ENCODE measurements at places on chromosomes 1 and 21.
A peak's percentile ranks its signal among the peaks of the same experiment; 100 is the strongest.

DNA sequence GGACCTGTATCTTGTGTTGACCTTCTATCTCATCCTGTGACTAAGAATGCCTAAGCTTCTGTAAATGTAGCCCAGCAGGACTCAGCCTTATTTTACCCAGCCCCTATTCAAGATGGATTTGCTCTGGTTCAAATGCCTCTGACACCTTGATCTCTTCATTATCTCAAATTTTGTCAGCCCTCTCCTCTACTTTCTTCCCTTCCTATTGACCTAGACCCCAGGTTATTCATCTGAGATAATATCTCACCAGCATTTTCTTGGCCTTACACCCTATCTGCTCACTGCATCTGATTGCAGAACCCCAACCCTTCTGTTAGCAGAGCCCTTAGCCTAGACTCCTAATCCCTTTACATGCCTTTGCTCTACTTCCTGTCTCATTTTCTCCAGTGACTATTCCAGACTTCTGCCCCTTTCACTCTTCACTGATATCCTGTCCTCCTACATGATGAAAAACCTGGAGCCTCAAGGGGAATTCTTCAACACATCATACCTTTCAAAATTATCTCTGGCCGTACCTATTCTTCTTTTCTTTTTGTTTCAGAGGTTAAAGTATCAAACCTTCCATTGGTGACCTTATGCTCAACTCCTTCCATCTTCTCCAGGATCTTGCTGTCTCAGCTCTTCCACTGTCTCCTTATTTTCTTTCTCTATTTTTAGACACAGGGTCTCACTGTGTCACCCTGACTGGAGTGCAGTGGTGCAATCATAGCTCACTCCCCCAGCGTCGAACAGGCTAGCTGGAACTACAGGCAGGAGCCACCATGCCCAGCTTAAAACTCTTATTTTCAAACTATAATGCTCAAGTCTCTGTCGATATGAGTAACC is 44.9 kb downstream of the WDR64 start:
- no peak for DNase-seq

DNA sequence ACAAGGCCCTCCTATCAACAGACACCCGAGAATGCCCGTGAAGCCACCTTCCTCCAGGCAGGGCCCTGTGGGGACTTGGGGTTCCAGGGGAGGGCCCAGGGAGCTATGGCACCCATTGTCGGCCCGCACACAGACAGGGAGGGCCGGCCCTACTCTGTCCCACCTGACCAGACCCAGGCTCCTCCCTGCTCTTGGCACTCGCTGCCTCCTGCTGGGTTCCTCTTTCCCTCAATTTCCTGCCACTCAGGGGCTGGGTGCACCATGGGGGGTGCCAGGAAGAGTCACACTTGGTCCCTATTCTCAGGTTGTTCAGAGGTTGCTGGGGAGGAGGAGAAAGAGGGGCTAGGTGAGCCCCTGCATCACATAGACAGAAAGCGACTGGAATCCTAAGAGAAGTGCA is 8.0 kb upstream of the OXCT2 start:
- DNase-seq, result no peak

- peak; percentile 2 for DNase-seq
Measured at GRCh38 chr1:117339866-117340700, 27.2 kb upstream of the MAN1A2 start.

GRCh38 chr1:233885196-233885920 is 19.1 kb upstream of the SLC35F3 start:
- DNase-seq, result no peak

- no peak for DNase-seq
Measured at GRCh38 chr1:3902111-3902511, 2.0 kb upstream of the C1orf174 start.

- DNase-seq, result peak; percentile 79
Measured at GRCh38 chr1:234722904-234723720, 113.1 kb upstream of the IRF2BP2 start.

DNA sequence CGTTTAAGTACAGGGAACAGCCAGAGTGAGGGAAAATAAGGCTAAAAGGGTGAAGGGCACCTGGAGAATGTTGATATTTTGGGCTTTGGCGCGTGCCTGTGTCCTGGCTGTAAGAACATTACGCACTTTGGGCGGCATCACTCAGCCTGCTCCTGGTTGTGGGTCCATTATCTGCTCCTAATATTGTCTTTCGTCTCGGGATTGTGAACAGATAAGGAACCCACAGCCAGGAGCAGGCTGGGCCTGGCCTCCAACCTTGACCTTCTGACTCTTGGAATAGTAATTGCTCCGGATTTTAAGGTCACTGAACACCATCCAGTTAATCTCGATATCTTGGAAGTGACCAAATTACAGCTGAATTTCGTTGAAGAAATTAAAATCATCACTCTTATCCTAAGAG is 61.9 kb downstream of the TCP10L start:
- DNase-seq, result no peak

GRCh38 chr1:9910423-9911178 is 532 bp upstream of the CTNNBIP1 start:
- DNase-seq, result peak; percentile 97

DNA sequence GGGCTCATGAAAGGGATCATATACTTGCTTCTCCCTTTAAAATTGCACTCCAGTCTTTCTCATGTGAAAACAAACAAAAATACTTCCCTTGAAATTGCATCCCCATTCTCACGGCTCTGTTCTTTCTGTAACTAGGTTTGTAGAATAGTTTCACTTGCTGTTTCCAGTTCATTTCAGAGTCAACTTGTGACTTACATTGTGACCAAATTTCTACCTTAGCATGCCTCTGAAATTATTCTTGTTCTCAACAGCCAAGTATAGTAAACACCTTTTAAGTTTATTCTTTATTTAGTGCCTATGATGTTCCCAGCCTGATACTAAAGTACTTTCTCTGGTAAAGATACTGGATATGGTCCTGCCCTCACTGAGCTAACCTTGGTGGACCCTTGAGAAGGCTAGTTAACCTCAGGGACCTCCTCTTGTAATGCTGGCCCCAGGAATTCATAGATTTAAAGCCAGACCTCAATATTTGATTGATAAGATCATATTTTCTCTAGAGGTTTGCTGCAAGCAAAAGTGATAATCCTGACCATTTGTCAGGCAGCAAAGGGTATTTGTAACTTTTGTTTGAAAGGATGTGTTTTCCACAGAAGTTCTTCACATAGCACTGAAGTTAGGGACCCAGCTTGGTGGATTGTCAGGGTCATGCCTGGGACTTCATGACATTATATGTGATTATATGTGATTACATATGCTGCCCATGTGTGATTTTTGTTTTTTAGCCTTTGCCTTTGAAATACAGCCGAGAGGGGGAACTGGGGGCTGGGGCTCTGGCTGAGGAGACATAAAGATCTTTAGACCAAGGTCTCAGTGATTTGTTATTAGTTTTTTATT is 29.6 kb downstream of the VANGL2 start:
- no peak for DNase-seq

GRCh38 chr1:30852026-30852425 is 56.5 kb downstream of the SDC3 start:
- no peak for DNase-seq

DNA sequence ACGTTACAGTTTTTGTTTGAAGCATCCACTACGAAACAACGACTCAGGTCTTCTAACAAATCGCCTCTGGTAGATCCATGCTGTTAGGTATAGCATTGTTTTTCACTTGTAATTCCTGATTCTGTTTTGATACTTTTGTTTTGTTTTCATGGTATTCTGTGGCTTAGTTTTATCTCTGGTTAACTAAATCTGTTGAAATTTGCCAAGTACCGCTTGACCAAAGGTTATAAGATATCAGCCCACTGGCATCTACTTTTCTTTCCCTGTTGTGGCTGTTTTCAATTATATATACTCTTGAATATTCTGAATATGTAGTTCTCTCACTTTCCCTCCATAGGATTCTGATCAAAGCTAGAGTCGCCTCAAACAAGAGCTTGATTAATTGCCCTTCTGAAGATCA is 274.8 kb upstream of the C1orf105 start:
- no peak for DNase-seq

- DNase-seq, result no peak
Measured at GRCh38 chr1:118984722-118985639, 3.2 kb downstream of the TBX15 start.

DNA sequence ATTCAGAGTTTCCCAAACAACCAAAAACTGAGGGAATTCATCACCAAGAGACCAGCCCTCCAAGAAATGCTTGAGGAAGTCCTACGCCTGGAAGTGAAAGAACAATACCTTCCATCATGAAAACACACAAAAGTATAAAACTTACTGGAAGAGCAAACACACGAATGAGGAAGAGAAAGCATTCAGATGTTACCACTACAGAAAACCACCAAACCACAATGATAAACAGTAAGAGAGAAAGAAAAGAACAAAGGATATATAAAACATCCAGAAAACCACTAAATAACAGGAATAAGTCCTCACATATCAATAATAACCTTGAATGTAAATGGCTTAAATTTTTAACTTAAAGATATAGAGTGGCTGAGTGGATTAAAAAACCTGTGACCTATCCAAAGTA is 58.5 kb upstream of the BCL10 start:
- no peak for DNase-seq
